ENCODE measurements at places on chromosomes 2 and 18.
A peak's percentile ranks its signal among the peaks of the same experiment; 100 is the strongest.

- DNase-seq = no peak
Measured at GRCh38 chr2:230692760-230693159, 19.9 kb upstream of the CAB39 start.

DNA sequence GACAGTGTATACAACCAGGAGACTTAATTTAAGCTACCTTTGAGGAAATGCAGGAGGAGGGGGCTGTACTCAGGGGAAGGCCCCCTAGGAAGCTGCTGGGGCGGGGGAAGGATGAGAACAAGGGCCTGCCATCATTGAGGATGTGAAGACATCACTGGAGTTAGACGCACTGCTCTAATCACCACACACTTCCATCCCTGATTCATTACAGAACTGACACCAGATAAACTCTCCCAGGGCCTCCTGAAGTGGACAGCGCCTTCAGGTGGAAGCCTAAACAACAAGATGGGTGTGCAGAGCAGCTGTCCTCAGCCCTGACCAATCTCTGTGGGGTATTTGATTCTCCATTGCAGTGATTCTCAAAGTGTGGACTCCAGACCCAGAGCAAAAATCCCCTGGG lies 30.6 kb upstream of the SLC35G4 start:
- DNase-seq = no peak

DNA sequence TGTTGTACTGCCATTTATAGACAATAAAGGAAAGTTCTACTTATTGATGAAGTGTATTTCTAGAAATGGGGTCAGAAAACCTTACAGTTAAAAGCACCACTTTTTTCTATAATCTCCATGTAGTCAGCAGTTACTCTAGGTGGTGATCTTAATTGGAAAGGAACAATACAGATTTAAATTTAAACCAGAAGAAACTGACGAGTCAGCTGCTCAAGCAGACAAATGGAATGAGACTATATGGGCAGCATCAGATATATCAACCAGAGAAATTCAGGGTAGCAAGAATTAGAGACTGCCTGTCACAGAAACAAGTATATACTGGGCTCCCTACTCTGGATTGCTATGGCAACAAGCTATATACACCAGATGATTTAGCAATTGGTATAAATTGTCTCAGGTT lies 99.6 kb upstream of the SCG2 start:
- DNase-seq = no peak

- DNase-seq = no peak
Measured at GRCh38 chr2:45173513-45173912, 164.3 kb upstream of the SIX2 start.

DNA sequence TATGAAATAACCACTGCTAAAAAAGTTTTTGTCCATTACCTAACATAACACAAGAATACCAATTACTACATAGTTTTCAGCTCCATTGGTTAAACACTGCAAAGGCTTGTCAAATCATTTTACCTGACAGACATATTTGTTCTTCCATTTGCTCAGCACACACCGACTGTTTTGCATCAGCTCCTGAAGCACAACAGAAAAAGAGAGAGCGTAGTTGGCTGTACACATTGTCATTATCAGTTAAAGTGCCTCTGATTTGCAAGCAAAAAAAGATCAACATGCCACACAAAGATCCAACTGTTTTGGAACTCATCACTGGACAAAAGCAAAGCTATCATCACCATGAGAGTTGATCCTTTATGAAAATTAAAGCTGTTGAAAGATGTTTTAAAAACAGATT lies 103.8 kb downstream of the WDPCP start:
- DNase-seq = no peak

- no peak for DNase-seq
Measured at GRCh38 chr18:76459687-76460350, 35.2 kb downstream of the ZNF516 start.

DNA sequence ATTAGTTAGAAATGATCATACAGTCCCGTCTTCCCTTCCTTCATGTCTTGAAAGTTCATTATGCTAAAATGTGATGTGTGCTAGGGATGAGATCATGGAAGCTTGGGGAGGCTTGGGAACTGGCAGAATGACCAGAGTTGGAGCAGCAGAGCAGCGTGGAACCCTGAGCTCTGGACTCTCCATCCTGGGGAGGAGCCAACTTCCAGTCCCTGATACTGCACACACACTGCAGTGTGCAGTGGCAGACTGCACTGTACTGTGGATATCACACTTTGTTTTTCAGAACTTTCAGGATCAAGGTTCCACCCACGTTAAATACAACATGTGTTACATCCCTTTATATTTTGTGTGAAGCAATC lies 27.3 kb upstream of the GREB1 start:
- DNase-seq = no peak

DNA sequence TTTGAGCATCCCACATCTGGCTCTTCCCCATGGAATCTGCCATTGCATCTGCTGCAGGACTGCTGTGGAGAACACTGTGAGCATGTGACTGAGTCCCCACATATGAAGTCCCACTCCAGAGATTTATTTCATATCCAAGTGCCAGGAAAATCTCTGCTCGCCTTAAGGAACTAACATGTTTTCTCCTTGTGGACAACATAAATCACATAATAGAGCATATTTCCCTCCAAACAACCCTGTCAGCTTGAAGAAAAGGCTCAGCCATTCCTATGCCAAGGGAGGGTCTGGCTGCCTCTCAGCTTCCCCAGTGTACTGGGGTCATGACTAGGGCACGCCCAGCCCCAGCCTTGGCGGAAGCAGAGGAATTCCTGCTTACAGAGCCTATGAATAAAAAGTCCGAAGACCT lies 193.7 kb downstream of the DNER start:
- DNase-seq = no peak

GRCh38 chr2:240556553-240557100 lies 1.2 kb downstream of the ANKMY1 start:
- DNase-seq = peak; percentile 90

- DNase-seq = peak; percentile 71
Measured at GRCh38 chr18:63233334-63233733, 86.2 kb downstream of the BCL2 start.

DNA sequence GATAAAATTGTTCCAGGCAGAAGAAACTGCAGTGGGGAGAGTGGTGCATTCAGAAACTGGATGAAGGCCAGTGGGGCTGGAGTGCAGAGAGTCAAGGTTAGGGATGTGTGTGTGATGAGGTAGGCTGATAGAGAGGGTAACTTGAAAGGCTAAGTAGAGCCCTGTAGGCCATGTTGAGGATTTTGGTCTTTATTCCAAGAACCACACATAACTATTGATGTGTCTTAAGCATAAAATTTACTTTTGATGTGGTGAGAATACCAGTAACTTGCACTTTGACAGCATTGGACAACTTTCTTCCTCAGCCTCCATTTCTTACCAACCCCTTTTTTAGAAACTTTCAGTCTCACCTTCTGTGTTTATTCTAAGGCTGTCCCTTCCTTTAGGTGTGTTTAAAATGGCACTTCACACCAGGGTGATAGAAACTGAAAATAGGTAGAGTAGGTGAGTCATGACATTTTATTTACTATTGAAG lies 22.6 kb downstream of the MTX2 start:
- no peak for DNase-seq

DNA sequence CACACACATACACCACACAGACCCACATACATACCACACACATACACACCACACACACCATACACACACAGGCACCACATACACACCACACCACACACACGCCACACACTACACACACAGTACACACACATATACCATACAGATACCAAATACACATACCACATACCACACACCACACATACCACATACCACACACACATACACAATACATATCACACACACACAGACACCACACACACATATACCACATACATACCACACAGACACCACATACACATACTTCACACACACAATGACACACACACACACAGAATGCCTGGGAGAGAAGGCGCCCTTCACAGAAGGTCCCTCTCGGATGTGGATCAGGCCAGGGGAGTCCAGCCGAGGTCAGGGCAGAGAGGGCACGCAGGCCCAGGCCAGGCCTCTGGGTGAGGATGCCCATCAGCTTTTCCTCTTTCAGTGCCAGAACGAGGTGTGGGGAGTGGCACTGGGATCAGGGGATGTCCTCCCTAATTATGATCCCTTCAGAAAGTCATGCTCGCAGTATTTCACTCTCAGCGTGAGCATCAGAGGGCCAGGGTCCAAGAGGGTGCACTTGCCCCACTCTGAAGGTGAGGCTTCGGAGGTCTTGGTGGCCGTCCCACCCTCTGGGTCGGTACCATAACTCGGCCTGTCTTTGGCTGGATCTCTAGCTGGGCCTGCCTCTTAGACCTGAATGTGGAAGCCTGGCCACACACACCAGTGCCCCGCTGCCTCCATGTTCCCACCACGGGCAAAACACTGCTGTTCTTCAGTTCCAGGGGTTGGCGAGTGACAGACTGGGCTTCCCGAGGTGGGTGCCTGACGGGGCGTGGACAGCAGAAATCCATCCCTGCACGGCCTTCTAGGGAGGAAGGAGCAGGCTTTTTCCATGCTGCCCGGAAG lies 70.6 kb upstream of the ODC1 start:
- DNase-seq = peak; percentile 58

GRCh38 chr2:159867567-159868361 lies 69.8 kb upstream of the CD302 start:
- DNase-seq = no peak

DNA sequence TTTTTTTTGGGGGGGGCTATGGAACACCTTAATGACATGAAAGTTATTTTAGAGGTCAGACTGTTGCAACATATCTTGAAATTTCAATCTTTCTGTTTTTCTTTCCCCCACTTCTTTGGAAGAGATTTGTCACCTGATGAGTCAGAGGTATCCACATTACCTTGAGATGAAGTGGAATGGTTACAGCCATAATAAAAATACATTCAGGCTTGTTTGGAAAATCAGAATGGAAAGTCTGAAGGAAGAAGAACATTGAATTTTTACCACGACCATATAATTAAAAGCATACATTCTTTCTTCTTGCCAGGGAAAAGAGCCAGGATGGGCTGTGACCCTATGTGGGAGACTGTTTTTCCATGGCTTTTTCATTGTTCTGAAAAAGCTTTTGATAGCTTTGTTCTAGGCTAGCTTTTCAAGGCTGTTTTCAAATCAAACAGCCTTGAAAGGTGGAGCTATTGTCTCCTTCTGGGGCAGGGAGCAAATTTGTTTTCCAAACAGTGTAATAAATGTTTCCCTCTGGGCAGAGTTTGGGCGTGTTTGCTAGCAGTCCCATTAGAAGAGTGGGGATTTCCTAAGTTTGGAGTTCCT lies 2.3 kb upstream of the GTF3C3 start:
- no peak for DNase-seq

DNA sequence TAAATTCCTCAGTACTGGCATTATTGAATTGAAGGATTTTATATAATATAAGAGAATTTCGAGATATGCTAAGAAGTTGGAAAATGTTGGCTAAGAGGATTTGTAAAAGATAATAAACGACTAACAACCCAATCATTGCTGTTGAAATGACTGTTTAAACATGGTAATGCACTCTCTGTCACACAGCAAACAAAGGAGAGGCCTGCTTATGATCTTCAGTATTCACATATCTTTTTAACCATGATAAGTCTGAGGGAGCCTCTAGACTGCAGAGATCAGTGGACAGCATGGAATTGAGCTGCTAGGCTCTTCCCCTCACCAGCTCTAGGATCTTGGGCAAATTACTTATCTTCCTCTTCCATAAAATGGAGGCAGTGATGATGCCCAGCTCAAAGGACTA lies 2.7 kb downstream of the KCTD18 start:
- DNase-seq = no peak

- peak; percentile 60 for DNase-seq
Measured at GRCh38 chr2:86029873-86030272, 75.8 kb downstream of the POLR1A start.

DNA sequence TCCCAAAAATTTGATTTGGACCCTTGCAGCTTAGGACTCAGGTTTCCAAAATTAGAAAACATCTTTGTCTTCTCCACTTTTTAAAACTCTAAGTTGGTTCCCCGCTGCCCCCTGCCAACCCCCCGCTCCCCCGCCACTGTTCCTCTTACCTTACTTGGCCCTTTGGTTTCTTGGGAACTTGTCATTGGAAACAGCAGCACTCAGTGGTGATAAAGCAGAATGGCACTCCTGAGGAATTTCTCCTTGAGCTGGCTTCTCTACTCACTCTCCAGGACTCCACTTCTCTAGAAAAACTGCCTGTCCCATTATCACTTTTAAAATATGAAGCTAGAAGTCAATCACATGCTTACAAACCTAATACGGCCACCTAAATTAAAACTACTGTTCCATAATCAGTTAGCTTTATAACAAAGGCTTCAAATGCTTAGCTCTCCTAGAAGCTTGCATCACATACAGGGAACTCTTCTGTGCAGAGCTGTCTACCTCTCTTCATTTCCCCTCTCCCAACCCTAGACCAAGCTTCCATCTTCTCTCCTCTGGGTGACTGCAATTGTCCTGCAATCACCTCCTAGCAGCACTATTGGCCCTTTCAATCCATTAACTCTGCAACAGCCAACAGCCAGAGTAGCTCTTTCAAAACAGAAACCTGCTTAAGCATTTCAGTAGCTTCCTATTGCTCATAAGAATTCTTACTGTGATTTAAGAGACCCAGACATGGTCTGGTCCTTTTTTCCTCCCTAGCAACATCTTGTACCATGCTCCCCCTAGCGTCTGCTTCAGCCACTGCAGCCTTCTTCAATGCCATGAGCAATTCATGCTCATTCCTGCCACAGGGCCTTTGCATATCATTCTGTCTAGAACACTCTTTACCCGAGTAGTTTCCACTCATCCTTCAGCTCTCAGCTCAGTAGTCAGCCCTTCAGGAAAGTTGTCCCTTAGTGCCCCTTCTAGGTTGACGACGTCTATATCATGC lies 15.2 kb upstream of the PLEKHM3 start:
- peak; percentile 86 for DNase-seq

DNA sequence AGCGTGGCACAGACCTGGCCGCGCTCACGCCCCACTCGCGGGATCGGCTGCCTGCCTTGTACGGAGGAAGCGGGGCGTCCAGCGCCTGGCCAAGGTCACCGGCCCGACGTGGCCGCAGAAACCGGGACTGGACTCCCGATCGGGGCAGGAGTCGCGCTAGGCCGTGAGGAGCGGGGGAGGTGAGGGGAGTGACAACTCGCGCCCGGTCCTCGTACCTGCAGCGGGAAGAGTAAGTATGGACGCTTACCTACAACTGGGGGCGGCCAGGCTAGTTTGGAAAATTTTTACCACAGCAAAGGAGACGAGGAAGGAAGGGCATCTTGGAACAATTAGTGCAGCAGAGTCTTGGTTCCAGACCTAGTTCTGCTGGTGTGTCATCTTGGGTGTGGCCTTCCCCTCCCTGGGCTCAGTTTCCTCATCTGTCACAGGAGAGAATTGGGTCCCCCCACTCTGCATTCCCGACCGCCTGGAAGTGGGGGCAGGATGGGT lies 693 bp downstream of the UBE2F start:
- peak; percentile 71 for DNase-seq

DNA sequence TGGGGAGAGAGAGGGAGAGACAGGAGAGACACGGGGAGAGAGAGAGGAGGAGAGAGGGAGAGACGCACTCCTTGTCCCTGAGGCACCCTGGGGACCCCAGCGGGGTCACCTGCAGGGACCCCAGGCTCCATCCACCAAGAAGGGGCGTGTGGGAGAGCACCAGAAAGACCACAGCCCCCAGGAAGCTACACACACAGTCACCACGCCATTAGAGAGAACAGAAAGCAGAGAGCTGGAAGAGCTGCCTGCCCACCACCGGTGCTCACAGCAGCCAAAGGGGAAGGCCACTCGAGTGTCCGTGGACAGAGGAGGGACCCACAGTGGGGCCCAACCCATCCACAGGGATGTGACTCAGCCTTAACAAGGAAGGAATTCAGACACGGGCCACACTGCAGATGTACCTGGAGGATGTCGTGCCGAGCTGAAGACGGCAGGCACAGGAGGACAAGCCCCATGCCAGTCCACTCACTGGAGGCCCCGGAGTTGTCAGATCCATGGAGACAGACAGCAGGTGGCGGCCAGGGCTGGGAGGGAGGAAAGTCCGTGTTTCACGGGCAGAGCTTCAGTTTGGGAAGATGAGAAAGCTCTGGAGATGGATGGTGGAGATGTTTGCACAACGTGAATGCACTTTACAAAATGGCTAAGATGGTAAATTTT lies 11.5 kb upstream of the NFATC1 start:
- no peak for DNase-seq
